ENCODE measurements at places on chromosomes 7 and 10.

- DNase-seq = no peak
Observed at GRCh38 chr7:80583901-80584300, 54.5 kb upstream of the CD36 start.

DNA sequence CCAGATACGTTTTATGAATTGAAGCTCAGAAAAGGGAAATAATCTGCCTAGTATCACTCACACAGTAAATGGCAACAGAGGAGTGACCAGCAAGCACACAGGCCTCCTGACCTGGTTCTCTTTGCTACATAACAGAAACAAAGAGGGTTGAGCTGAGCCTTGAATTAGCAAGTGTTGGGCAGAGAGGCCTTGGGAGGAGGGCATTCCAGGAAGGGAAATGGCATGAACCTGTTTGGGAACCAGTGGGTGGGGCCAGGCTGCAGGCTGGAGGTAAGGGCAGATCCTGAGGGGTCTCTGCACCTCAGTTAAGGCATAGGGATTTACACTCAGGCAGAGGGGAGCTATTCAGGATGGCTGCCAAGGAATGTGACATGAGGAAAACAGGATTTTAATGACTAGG is 24.8 kb upstream of the CYCS start:
- peak; percentile 59 for DNase-seq

GRCh38 chr7:135799881-135800280 is 51.3 kb upstream of the FAM180A start:
- no peak for DNase-seq

DNA sequence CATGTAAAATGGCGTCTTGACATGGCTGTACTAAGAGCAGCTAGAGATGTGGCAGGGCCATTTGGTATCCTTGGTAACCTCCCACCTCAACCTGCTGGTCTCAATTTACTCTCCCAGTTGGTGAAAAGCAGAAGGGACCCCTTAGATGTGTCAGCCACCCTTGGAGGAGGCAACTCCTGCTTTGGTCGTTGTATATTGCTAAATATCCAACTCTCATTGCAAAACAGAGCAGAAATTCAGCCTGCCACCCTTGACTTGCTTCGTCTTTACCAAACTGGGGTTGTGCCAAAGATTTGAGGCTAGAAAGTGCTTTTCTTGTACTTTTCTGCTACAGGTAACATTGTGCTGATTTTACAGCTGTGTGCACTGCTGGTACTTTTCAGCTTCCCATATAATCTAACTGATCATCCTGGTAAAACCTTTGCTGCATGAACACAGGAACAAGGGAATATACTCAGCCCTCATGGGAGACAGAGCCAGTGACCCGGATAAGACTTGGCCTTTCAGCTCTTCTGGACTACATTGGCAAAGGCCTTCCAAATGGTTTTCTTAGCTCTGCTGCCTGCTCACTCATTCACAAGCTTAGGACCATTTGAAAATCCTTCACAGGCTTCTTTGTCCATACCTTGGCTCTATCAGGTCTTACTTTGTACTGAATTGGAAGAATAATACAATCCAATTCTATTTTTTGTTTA is 2.2 kb upstream of the VSTM4 start:
- no peak for DNase-seq

GRCh38 chr10:88557256-88557655 is 25.9 kb downstream of the RNLS start:
- DNase-seq = no peak

- DNase-seq = no peak
Observed at GRCh38 chr10:129842031-129842430, 122.0 kb downstream of the EBF3 start.

GRCh38 chr7:34311591-34311990 is 346.4 kb upstream of the NPSR1 start:
- no peak for DNase-seq

- DNase-seq = no peak
Observed at GRCh38 chr7:32094516-32094915, 24.3 kb upstream of the PDE1C start.

- no peak for DNase-seq
Observed at GRCh38 chr10:114259824-114260223, 20.8 kb downstream of the VWA2 start.

GRCh38 chr7:25032774-25033743 is 53.1 kb upstream of the OSBPL3 start:
- no peak for DNase-seq

DNA sequence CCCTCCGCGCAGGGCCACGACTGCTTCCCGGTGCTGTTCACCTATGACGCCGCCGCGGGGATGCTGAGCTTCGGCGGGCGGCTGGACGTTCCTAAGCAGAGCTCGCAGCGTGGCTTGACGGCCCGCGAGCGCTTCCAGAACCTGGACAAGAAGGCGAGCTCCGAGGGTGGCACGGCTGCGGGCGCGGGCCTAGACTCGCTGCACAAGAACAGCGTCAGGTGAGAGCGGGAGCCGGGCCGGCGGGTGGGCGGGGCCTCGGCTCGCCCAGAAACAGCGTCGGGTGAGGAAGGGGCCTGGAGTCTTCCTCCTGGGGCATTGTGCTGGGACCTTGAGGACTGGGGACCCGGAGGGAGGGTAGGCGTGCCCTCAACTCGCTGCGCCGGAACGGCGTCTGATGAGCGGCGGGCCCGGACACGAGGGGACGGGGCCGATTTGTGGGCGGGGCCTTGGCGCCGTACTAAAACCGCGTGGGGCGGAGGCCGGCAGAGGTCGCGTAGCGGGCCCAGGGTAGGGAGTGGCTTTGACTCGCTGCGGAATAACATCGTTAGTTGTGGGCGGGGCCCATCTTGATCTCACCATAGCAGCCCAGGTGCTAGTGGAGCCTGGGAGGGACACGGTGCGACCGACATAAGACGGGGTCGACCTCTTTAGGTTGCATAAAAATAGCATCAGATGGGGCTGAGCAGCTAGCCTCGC is 15.6 kb downstream of the PDAP1 start:
- DNase-seq = peak; percentile 67

DNA sequence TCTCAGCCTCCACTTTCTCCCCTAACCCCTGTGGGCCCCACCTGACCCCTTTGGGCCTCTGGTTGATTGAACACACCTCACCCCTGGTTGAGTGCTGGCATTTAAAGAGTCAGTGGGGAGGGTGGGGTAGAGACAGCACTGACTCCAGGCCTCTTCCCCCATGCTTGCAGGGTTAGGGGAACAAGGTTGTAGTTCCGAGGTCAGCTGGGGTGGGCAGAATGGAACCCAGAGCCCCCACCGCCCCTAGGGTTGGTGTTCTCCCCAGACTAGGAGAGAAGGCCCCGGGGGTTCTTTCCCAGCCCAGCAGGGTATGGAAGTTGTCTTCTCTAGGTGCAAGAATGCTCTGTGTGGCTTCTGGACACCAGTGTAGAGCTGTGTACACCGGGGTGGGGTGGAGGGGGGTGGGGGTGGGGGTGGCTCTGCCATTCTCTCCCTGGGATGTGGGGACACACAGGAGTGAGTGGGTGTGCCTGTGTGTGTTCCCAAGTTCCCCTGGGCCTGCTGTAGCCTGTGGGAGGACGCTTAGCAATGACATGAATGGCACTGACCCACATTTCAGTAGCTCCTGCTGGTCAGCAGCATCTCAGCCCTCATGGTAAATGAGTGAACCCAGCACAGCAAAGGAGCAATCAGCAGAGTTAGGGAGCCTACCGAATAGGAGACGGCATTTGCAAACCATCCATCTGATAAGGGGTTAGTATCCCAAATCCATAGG is 33.6 kb downstream of the PRF1 start:
- no peak for DNase-seq

DNA sequence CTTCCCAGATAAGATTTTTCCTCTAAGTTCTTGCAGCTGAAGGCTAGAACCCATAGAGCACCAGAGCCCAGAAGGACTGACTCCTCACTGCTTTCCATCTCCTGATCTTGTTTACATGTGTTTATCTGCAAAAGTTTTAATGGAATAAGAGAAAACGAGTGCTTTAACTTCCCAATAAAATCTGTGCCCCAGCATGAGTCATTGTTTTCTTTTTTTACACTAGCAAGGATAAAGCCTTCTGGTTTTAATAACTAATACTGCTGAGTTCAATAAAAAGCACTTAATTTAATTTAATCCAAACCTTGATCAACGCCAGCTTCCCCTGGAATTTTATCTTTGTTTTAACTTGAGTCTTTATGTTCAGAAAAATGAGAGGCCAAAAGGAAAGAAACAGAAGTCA is 227.6 kb downstream of the HPSE2 start:
- DNase-seq = no peak

DNA sequence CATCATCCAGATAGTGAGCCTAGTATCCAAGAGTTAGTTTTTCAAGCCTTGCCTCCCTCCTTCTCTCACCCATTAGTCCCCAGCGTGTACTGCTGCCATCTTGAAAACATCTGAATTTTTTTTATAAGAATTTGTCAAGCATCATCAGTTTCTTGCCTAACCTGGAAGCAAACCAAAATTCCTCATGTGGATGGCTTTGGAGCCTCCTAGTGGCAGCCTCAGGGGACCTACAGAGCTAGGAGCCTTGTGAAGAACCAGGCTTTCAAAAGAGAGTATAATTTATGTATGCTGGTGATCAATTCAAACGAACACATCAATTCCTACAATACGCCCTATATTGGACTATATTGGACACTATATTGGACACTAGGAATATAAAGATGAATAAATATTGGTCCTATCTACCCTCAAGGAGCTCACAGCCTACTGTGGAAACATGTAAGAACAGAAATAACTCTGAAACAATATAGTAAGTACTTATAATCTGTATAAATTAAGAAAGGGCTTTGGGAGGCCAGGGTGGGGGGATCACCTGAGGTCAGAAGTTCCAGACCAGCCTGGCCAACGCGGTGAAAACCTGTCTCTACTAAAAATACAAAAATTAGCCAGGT is 63.4 kb downstream of the HPSE2 start:
- peak; percentile 35 for DNase-seq

DNA sequence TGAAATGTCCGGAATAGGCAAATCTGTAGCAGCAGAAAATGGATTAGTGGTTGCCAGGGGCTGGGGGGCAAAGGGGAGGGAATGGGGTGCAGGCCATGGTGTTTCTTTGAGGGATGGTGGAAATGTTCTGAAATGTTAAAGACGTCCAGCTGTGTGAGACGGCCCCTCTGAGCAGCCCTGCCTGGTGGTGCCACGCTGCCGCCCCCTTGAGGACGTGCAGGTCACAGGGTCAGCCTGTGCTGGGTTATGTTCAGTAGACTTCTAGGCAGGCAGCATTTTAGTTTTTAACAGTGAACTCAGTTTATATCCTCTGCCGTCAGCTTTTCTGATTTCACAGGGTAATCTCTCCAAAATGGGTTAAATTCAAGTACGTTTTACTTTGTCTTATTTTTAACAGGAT is 9.4 kb downstream of the NUB1 start:
- DNase-seq = no peak

- DNase-seq = no peak
Observed at GRCh38 chr10:5423771-5424170, 11.4 kb downstream of the NET1 start.

DNA sequence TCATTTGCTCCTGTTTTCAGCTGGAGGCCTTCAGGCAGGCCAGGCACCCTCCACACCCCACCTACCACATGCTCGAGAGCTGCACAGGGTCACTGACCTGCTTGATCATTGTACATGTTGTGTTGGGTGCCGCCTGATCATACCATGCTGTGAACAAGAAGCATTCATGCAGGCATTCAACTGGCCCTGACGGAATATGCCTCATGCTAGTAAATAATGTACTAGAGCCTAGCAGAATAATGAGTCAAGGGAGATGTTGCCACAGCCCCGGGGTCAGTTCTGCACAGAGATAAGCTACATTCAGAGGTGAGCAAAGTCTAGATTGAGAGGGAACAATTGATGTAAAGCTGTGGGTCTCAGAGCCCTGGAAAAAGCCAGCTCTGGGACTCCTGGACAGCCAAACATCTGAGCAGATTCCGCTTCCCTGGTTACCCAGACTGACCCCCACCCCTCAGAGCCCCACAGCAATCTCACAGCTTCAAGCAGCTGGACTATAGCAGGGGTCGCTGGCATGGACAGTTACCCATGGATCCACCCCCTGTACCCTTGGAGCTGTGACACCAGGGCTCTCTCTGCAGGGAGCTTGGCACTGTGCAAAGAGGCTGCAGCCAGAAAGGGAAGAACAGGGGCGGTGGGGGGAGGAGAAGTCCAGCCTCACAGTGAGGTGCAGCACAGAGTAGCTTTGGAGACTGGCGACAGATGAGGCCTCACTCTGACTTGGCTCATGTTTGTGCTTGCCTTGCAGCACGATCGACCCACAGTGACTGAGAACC is 86.6 kb downstream of the FRMPD2 start:
- no peak for DNase-seq

GRCh38 chr7:111356941-111357340 is 205.4 kb downstream of the IMMP2L start:
- no peak for DNase-seq

DNA sequence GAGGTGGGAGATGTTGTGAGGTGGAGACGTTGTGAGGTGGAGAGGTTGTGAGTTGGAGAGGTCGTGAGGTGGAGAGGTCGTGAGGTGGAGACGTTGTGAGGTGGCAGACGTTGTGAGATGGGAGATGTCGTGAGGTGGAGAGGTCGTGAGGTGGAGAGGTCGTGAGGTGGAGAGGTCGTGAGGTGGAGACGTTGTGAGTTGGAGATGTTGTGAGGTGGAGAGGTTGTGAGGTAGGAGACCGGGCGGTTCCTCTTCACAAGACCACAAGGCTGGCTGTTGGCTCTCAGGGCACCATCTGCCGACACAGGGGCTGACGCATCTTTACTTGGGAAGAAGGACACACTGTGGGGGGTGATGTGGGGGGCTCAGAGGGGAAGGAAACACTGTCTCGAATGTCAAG is 34.7 kb upstream of the SHH start:
- no peak for DNase-seq

DNA sequence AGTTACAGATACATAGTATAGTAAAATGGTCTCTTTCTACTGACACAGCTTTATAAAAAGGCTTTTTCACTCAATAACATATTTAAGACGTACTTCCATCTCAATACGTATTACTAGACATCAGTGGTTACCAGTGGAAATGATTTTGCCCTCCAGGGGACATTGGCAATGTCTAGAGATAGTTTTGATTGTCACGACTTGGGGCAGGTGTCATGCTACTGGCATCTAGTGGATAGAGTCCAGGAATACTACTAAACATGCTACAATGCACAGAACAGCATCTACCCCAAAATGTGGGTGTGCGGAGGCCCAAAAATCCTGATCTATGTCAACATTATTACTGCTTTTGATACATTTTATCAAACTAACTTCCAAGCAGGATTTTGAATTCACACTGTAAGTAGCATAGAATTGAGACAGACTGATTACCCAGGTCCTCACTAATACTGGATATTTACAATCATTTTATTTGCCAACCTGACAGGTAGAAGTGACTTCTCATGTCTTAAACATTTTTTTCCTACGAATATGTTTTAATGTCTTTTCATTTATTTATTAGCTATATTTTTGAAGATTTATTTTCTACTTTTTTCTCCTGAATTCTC is 53.8 kb downstream of the HGF start:
- DNase-seq = no peak

- no peak for DNase-seq
Observed at GRCh38 chr10:29623797-29624196, 11.0 kb downstream of the SVIL start.

- DNase-seq = no peak
Observed at GRCh38 chr7:51824050-51824449, 507.4 kb upstream of the COBL start.

GRCh38 chr10:7090529-7090928 is 320.3 kb downstream of the SFMBT2 start:
- no peak for DNase-seq
